Activated T-cell treated with anti-CD3 and anti-CD28 coated beads, Interleukin-2, amount 50 U/mL, for 72 hours (primary cell): ENCODE measurements at places on chromosomes 12 and 14. TPM values are rescaled to one million over a fixed set of nuclear protein-coding genes. Genes with fewer than 3 reads are reported as not detected.

DNA sequence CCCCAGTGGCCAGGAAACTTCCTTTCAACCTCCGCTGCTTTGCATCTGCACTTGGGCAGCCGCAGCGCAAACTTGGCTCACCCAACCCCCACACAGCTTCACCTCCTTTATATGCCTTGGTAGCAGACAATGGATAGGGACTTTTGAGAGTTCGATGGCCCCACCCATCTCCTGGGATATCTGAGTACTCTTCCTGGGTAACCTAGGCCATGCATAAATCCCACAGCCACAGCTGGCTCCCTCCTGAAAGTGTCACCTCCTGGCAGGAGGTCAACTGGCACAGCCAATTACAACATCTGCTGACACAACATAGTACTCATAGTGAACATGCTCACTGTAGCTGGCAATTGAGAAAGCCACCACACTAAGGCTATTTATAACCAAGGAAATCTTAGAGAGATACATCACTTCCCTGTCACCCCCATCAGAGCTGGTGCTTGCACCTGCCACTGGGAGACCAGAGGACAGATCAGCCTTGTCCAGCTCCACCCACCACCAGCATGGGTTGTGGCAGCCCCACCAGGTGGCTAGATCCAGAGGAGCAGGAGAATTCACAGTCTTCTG, 410.0 kb downstream of the SYT1 start:
- no peak for DNase-seq

- peak; percentile 72 for DNase-seq
Observed at GRCh38 chr14:23559010-23559925, 3.2 kb downstream of the THTPA start.

DNA sequence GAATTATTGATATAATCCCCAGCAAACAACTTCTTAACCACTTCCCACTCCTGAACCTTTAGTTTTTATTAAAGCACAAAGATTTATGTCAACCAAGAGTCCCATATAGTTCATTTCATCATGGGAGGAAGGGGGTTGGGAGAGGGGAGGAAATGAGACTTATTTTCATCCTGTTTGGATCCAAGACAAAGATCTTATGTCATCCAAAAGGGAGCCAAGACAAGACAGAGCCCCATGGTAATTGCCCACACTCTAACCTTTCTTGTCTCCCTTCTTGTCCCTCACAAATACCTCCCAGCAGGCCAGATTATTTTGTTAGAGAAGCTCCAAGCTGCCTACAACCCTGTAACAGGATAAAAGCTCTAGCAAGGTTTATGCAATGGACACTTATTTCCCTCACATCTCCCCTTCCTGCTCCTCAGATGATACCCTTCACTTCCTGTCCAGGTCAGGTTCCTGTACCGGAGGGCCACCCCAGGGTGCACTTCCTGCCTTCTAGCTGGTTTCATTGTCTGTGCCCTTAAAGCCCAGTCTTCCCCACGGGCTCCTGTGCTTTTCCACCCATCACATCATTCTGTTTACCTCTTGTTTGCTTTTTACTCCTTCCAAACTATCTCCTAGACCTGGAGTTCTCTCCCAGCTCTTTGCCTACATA, 123.7 kb upstream of the MDM1 start:
- DNase-seq, result peak; percentile 34

Gene PAPLN
- 1.3 TPM for total RNA-seq

Gene BIN2
- total RNA-seq, result 104 TPM

GRCh38 chr12:96989916-96990315, 82.9 kb downstream of the NEDD1 start:
- DNase-seq, result peak; percentile 4

Gene OTOGL
- not detected for total RNA-seq

Gene CAPZA3
- total RNA-seq, result not detected

GRCh38 chr14:104702106-104702505, 12.7 kb downstream of the INF2 start:
- DNase-seq, result no peak

Gene CCDC175
- not detected for total RNA-seq

DNA sequence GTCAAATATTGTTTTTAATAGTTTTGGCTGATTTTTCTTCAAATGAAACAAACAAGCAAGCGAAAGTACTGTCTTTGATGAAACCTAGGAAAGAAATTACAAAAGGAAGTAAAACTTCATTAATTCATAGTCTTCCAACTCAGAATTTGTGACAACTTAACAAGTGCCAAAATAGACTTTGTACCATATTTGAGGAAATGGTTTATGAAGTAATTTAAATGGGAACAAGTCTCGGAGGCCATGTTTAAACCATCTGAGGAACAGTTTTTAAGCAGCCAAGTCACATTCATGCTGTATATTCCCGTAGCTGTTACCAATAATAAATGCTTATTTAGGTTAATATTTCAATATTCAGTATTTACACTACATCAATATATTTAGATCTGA, 745 bp upstream of the ARHGDIB start:
- DNase-seq, result no peak

- no peak for DNase-seq
Observed at GRCh38 chr12:4653257-4653656, 4.3 kb downstream of the NDUFA9 start.

- no peak for DNase-seq
Observed at GRCh38 chr14:71300566-71301330, 393.5 kb downstream of the PCNX1 start.

Gene DLK1
- total RNA-seq, result not detected

Gene ANG
- 2.5 TPM for total RNA-seq

- no peak for DNase-seq
Observed at GRCh38 chr12:26058308-26058707, 66.5 kb downstream of the BHLHE41 start.

Gene RPS6KL1
- 4.6 TPM for total RNA-seq

- no peak for DNase-seq
Observed at GRCh38 chr12:40825156-40825555, 132.9 kb downstream of the CNTN1 start.

DNA sequence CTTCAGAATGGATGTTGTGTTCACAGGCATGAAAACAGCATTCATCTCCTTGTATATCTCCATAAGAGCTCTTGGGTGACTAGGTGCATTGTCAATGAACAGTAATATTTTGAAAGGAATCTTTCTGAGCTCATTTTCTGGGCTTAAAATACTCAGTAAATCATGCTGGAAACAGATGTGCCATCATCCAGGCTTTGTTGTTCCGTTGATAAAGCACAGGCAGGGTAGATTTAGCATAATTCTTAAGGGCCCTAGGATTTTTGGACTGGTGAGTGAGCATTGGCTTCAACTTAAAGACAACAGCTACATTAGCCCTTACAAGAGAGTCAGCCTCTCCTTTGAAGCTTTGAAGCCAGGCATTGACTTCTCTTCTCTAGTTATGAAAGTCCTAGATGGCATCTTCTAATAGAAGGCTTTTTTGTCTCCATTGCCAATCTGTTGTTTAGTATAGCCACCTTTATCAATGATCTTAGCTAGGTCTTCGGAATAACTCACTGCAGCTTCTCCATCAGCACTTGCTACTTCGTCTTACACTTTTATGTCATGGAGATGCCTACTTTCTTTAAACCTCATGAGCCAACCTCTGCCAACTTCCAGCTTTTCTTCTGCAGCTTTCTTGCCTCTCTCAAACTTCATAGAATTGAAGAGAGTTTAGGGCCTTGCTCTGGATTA, 79.6 kb upstream of the PSMA6 start:
- DNase-seq, result no peak

DNA sequence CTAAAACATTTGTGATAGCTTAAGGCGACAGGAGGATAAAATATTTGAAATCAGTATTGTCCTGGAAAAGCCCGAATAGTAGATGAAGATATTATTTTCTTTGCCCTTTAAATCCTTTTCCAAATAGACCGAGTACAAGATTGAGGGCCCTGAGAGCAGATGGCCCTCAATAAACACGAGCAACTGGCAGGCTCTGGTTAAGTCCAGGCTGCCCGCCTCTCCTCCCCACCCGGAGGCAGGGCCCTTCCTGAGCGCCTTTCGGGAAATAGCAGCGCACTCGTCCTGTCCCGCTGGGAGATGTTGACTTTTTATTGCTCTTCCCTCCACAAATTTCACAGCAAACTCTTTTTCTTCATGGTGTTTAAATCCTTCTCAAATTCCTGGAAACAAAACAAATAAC, 50.8 kb upstream of the MAX start:
- DNase-seq, result no peak

DNA sequence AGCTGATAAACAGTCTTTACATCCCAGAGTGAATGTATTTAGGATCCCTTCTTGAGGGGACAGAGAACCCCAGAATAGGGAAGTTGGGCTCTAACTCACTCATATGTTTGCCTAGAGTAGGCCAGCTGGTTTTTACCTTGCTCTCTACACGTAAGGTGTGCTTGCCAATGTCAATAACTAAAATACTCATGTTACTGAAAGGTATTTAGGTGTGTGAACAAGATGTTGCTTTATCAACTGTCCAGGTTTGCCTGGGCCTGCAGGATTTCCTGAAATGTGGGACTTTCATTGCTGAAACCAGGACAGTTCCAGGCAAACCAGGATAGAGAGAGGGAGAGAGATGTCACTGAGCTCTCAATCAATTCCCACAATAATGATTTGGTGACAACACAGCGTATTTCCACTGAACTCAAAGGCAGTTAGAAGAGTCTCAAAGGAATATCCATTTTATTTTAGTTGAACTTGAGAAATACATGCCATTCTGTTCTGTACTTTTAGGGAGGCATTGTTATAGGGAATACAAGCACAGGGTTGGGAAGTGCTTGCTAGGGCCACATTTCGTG, 171.7 kb downstream of the NRXN3 start:
- DNase-seq, result no peak

- no peak for DNase-seq
Observed at GRCh38 chr12:109963743-109964429, 32.3 kb downstream of the GIT2 start.

DNA sequence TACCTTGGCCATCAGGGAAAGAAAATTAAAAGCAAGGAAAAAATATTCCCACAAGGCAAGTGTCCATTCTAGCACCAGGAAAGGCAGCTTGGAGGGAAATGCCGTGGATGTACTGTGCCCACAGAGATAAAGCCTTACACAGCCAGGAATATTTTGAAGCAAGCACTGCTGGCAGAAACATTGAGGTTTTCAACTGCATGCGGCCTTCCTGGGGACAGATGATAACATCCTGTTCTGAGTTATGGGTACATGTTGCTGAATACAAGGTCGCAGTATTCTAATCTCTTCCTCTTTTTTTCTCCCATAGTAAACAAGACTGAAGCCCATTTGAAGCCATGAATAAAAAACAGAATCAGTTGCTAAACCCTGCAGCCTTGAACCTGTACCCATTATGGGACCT, 197.1 kb downstream of the BTG1 start:
- DNase-seq, result no peak

- DNase-seq, result no peak
Observed at GRCh38 chr12:123050331-123050831, 69.9 kb downstream of the ARL6IP4 start.

DNA sequence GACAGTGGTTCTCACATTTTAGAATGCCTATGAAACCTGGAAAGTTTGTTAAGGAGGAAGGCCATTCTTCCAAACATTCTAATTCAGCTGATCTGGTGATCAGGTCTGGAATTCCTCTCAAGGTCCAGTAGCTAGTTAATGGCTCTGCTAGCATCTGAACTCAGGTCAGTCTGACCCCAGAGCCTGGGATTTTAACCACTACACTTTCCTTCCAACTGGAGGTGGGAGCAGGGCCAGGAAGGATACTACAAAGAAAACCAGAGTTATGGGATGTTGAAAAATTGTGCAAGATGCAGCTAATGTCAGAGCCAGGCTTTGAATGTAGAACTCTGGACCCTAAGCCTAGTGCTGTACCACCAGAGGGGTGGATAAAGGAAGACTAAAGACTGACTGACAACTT, 73.6 kb upstream of the NID2 start:
- no peak for DNase-seq

Gene USP44
- 12.0 TPM for total RNA-seq

DNA sequence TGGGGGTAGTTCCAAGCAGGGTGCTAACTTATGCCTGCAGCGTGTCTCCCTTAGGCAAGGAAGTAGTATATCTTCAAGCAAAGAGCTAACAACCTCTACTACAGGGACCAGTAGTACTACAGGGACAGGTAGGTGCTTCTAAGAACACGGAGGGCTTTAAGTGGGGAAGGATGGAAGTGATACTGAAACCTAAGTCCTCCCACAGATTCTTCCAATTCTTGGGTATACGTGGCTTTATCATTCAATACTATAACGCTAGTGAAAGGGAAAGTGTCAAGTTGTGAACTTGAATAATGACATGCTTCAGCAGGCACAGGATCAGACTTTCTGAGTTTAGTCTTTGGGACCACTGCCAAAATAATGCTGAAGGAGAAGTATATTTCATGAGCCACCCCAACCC, 241.7 kb downstream of the CEP128 start:
- no peak for DNase-seq

GRCh38 chr12:91982946-91983345, 162.7 kb downstream of the BTG1 start:
- DNase-seq, result no peak

- no peak for DNase-seq
Observed at GRCh38 chr12:22978962-22979361, 354.0 kb downstream of the ETNK1 start.

Gene ZNF839
- total RNA-seq, result 18.1 TPM

Gene NUP107
- 100 TPM for total RNA-seq

Gene BICDL1
- 180 TPM for total RNA-seq

GRCh38 chr14:64229489-64229888, 64.7 kb downstream of the ESR2 start:
- DNase-seq, result no peak

DNA sequence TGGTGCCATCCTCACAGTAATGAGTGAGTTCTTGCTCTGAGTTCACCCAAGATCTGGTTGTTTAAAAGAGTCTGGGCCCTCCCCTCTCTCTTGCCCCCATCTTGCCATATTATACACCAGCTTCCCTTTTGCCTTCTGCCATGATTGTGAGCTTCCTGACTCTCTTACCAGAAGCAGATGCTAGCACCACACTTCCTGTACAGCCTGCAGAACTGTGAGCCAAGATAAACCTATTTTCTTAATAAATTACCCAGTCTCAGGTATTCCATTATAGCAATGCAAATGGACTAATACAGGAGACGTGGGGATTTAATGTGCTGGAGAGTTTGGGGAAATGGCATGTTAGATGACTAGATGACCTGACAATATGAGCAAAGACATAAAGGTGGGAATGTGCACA, 12.8 kb downstream of the SLC4A8 start:
- no peak for DNase-seq

Gene PIANP
- total RNA-seq, result 0.58 TPM

Gene ATF7
- total RNA-seq, result 27.4 TPM

DNA sequence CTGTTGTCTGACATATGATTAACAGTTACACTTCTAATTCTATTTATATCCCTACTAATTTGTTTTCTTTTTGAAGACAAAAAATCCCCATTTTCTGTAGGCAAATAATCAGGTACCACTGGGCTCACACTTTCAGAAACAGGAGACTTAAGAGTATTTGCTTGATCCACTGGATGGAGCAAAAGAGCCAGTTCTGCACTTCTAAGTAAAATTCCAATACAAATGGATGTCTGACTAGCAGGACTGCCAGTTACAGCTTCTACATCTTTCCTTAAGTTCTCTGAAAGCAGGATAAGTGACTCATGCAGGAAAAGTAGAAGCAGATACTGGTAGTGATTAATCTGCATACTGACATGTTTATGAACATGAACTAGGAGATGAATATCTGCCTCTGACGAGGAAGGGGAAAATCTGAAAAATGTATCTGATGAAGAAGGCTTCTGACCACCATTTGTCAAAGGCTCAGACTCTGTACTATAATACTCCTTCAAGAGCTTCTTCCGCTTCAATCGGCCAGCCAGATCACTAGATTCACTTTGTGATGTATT, 73.8 kb upstream of the ANKS1B start:
- DNase-seq, result no peak

GRCh38 chr12:89736995-89737394, 28.4 kb upstream of the ATP2B1 start:
- DNase-seq, result no peak

GRCh38 chr12:117900561-117900960, 68.2 kb downstream of the KSR2 start:
- DNase-seq, result no peak
